Stimulated activated CD8-positive, alpha-beta memory T cell treated with anti-CD3 and anti-CD28 coated beads, Interleukin-7, amount 100 ng/mL, for 1 hour (primary cell): ENCODE measurements at places on chromosomes 2 and 18.

GRCh38 chr2:1055014-1055595 is 104.5 kb downstream of the SNTG2 start:
- no peak for DNase-seq

GRCh38 chr2:229832510-229832898 is 89.3 kb downstream of the TRIP12 start:
- DNase-seq = no peak

GRCh38 chr2:101581675-101582299 is 106.9 kb upstream of the RFX8 start:
- no peak for DNase-seq

DNA sequence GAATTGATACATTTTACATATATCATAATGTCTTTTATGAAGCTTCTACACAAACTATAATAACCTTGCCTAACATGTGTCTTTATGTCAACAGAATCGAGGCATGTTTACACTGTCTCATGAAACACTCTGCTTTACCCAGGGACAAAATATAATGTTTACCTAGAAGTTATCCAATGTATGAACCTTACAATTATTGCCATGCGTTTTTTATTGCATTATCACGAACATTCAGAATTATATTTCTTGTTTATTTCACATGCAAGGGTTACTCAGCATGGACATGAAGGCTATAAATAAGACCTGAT is 19.8 kb downstream of the LONRF2 start:
- DNase-seq = no peak

- no peak for DNase-seq
Observed at GRCh38 chr2:792687-793086, 115.5 kb upstream of the TMEM18 start.

- DNase-seq = no peak
Observed at GRCh38 chr2:178301649-178302238, 107.4 kb downstream of the OSBPL6 start.

- no peak for DNase-seq
Observed at GRCh38 chr2:80009211-80009610, 295.3 kb downstream of the LRRTM1 start.

- DNase-seq = no peak
Observed at GRCh38 chr2:95346231-95346737, 49.1 kb downstream of the KCNIP3 start.

DNA sequence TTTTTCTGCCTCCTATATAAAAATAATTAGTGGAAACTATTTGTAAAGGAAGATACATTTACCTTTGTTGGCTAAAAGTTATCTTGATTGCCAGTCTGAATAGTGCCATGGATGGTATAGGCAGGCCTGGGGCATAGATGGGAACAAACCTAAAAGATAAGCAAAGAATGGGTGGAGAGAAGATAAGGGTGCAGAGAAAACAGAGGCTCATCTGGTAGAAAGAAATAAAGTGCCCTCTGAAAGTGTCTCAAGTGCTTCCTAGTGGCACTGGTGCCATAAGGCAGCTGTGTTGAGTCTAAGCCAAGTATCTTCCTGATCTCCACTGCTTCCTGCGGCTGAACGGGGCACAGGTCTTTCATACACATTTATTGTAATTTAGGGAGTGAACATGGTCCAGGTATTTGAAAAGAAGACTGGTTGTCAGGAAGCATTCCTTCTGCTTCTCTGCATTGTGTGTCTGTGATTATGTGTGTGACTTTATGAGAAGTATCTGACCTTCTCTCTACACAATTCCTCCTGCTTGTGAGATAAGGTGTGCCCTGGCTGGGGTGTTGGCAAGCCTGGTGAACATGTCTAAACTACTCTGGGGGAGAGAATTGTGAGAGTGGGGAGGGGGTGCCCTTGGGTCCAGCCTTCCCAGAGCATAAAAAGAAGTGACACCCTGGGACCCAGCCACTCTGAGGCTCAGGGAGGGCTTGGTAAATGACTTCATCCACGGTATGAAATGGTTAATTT is 280.5 kb downstream of the CAMKMT start:
- no peak for DNase-seq

GRCh38 chr2:198966269-198966668 is 491.5 kb downstream of the SATB2 start:
- no peak for DNase-seq

GRCh38 chr2:146850746-146851145 is 994.1 kb upstream of the ACVR2A start:
- no peak for DNase-seq

GRCh38 chr2:147863835-147864234 is 19.0 kb downstream of the ACVR2A start:
- DNase-seq = no peak

GRCh38 chr18:37742436-37742835 is 176.8 kb upstream of the CELF4 start:
- DNase-seq = no peak

DNA sequence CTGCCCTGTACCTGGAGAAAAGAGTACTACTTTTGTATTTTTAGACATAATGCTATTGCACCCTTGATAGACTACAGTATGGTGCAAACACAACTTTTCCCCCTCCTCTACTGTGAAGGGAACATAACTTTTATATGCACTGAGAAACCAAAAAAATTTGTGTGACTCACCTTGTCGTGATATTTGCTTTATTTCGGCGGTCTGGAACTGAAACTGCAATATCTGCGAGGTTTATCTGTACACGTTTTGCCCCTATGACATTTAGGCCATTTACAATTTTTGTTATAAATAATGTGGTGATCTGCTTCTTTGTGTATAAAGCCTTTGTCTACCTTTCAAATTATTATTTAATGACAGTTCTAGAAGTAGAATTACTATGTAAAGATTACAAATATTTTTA is 34.4 kb upstream of the AAK1 start:
- DNase-seq = no peak

GRCh38 chr18:76099931-76100457 is 395.0 kb downstream of the ZNF516 start:
- no peak for DNase-seq

DNA sequence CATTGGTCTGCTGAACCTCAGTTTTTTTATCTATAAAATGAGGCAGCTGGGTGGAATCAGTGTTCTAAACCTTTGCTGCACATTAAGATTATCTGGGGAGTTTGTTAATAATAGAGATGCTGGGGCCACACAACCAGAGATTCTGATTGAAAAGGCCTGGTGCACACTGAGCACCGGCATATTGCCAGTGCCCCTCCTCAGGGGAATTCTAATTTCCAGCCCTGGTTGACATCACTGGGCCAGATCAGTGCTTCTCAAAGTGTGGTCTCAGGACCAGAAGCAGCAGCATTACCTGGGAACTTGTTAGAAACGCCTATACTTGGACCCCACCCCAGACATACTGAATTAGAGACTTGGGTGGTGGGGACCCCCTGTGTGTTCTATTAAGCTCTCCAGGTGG is 112.5 kb downstream of the SETBP1 start:
- DNase-seq = no peak

- no peak for DNase-seq
Observed at GRCh38 chr2:233079953-233080835, 20.1 kb downstream of the INPP5D start.

DNA sequence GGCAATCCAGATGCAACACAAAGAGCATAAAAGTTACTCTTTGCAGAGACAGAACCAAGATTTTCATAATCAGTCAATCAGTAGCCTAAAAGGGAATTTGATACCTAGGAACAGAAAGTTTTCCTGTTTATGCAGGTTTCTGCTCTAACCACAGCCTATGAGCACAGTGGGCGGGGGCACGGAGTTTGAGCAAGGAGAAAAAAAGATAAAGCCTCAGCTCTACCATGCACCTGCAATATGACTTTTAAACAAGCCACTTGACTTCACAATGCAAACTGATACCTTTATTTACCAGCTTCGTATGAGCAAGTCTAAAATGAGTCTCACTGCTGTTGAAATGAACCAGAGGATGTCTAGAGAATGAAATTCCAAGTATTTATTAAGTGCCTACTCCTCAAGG is 5.6 kb upstream of the LRATD1 start:
- no peak for DNase-seq

- no peak for DNase-seq
Observed at GRCh38 chr2:65016789-65017188, 27.6 kb downstream of the SLC1A4 start.

DNA sequence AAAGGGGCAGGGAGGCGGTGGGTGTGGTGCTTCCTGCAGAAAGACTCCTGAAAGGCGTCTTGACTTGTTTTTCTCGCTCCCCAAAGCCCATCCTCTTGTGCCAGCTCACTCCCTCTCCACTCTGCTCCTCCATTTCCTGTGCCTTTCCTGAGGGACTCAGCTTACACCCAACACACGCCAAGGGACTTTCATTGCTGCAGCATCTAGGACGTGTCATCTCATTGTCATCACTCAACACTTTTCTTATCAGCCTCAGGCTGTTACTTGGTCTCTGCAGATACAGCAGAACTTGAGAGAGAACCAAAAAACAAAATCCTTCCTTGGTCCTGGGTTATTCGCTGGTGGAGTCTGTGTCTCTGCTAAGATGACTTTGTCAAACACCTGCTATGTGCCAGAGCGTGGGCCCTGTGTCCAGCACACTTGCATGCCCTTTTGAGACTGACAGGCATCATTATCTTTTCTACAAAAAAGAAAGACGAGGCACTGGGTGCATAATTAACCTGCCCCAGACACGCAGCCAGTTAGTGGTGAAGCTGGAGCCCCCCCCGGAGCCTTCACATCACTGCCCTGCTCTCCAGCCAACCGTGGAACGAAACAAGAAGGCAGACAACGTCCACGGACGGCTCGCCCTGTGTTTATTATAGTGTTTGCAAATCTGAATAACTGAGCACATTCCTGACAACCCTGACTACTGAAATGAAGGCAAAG is 261.7 kb upstream of the HDAC4 start:
- no peak for DNase-seq

- DNase-seq = no peak
Observed at GRCh38 chr2:231336236-231336635, 59.3 kb upstream of the B3GNT7 start.

- no peak for DNase-seq
Observed at GRCh38 chr2:134436706-134437105, 182.8 kb downstream of the MGAT5 start.

DNA sequence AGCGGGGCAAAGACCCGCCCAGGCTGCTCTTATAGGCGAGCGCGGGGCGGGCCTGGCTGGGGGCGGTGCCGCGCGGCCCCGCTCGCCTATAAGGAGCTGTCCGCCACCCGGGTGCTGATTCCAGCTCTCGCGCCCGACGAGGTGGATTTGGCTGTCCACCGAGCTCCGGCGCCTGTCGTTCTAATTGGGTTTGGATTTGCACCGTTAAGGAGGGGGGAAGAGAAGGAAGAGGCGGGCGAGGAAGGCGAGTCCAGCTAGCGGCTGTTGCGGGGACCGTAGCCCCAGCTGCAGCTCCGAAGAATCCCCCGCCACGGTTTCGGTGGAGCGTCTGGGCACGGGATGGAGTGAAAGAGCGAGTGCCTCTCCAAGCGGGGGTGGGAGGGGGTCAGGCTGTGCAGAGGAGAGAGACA is at the start of gene CNTNAP5:
TSS of gene CNTNAP5 (plus strand) at position 117 of the 410 bp plus-strand sequence. CDS start 364 bp downstream, outside the sequence.
- DNase-seq = no peak

GRCh38 chr2:127609818-127610217 is 36.1 kb upstream of the GPR17 start:
- DNase-seq = no peak

DNA sequence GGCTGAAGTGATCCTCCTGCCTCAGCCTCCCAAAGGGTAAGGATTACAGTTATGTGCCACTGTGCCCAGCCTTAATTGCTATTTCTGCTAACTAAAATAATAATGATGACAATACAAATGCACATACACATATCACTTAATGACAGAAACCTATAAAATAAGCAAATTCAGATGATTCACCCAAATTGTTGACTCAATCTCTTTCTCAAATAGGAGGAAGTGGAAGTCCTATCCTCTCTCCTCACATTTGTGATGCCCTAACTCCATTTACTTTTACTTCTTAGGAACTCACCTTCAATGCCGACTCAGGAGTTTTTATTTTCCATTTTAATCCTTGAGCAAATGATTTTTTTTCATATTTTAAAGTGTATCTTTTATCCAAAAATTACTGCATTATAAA is 24.5 kb upstream of the RAPH1 start:
- no peak for DNase-seq

DNA sequence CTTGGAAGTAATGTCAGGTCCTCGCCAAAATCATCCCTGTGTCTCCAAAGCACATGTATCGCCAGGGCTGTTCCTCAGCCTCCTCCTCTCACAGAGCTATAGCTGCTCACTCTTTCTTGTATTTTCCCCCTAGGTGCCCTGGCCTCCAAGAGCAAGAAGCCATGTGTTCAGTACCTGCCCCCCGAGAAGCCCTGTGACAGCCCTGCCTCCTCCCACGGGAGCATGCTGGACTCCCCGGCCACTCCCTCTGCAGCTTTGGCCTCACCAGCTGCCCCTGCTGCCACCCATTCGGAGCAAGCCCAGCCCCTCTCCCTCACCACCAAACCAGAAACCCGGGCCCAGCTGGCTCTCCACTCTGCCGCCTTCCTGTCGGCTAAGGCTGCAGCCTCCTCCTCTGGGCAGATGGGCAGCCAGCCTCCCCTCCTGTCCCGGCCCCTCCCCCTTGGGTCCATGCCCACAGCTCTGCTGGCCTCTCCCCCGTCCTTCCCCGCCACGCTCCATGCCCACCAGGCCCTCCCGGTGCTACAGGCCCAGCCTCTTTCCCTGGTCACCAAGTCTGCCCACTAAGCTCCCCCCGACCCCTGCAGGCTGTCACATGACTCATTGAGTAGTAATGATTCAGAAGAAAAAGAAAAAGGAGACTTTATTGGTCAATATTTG is 18.8 kb downstream of the TGOLN2 start:
- no peak for DNase-seq

GRCh38 chr2:80429251-80429650 is 124.7 kb upstream of the LRRTM1 start:
- no peak for DNase-seq

GRCh38 chr18:36446059-36446458 is 148.5 kb downstream of the FHOD3 start:
- DNase-seq = no peak

- no peak for DNase-seq
Observed at GRCh38 chr2:10532638-10533101, 84.5 kb upstream of the ODC1 start.

DNA sequence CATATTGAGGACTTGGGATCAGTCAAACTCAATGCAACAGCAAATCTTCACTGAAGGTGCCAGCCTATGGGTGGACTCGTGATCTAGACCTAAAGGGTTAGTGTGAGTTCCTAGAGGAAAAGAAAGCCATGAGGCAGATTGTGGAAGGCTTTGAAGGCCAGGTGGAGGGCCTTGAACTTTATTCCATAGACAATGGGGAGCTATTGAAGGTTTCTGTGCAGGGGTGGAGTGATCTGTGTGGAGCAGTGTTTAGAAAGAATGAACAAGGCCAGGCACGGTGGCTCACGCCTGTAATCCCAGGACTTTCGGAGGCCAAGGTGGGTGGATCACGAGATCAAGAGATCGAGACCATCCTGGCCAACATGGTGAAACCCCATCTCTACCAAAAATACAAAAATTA is 61.5 kb downstream of the EPAS1 start:
- no peak for DNase-seq
